ENCODE measurements at places on chromosomes 2 and 18.

DNA sequence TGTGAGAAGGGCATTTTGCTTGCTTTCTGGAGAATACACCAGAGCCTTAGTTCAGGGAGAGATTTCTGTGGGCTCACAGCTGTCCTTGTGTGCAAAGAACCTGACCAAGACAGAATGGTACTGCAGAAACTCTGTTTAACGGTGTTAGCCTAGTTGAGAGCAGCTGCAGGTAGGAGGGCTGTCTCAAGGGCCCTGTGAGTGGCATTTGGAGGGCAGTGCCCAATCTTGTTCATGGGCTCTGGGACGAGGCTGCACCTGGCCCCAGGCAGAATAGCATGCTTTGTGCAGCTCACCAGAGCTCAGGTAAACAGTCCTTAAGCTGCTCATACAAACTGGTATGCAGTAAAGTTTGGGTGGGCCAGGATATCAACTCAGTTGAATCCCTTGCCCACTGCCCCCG is 16.9 kb upstream of the RGPD4 start:
- DNase-seq = no peak

- no peak for DNase-seq
These were observed 116.4 kb downstream of the PLB1 start for GRCh38 chr2:28612131-28612812.

DNA sequence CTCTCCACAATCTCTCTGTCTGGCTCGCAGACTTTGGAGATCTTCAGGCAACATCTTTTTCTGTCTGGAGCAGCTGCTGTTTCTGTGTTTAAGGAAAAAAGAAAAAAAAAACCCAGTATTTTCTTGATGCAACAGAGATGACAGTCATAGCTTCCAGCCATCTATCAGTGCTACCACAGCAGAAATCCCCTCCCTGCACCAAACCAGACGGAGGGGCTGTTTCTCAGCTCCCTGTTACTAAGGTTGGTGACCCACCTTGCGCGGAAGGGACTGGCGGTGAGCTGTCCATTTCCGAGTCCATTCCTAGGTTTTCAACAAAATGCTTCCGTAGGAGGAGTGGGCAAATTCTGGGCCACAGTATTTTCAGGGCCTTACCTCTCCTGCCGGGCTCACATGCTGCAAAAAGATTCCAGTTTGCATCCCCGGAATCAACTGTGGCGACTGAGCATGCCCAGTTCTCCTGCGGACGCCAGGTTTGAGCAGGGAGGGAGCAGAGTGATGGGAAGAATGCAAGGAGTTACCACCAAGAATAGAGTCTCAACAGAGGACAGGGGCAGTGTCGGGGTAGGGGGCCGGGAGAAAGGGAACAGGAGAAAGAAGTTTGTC is 1.2 kb downstream of the SLC4A10 start:
- peak; percentile 88 for DNase-seq

GRCh38 chr18:74604774-74605173 is 7.1 kb downstream of the ZNF407 start:
- no peak for DNase-seq

DNA sequence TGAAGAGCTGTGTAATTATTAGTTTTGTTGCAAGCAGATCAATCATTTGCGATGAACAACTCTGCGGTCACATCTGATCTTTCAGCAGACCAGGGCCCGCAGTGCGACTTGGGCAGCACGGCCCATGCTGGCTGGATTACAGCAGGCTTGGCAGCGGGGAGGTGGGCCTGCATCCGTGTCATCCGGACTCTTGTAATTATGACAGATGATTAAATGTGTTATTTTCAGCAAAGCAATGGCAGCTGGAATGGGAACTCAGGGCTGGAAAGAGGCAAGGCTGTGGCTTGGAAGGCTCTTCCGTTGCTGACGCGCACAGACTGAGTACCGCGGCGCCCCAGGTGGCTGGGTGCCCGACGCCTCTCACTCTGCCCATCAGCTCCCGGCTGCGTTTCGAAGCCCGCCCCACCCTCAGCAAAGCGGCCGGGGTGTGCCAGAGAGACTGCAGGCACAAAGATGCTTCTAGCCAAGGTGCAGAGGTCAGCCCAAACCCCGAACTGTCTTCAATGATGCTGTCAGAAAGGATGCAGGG is 397.4 kb upstream of the SALL3 start:
- no peak for DNase-seq

GRCh38 chr2:20168048-20168726 is 56.7 kb downstream of the SDC1 start:
- DNase-seq = peak; percentile 42

DNA sequence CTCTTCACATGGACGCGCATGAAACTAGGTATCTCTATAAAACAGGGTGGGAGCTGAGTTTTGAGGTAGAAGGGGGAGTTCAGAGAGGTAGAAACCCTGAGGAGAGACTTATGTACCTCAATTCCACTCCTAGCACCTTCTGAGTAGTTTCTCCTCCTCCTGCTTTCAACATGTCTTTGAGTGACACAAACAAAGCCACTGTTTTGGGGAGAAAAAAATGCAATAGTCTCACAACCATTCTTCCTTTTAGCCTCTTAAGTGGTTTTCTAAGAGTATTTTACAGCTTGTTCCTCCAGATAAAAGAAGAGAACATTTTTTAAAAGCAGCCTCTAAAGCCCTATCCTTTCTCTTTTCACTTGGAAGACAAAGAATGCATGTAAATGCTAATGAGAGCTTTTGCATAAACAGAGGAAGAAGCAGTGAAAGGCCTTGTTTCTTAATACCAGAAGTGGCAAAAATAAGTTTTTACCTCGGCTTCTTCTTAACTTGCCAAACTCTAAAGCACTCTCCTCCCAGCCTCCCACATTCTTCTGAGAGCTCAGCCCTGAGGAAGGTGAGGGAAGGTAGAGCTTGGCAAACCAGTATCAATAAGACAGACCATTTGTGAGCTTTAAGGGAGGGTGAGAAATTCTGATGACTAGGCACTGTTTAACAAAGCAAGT is 1304.4 kb upstream of the ACVR2A start:
- DNase-seq = peak; percentile 89

DNA sequence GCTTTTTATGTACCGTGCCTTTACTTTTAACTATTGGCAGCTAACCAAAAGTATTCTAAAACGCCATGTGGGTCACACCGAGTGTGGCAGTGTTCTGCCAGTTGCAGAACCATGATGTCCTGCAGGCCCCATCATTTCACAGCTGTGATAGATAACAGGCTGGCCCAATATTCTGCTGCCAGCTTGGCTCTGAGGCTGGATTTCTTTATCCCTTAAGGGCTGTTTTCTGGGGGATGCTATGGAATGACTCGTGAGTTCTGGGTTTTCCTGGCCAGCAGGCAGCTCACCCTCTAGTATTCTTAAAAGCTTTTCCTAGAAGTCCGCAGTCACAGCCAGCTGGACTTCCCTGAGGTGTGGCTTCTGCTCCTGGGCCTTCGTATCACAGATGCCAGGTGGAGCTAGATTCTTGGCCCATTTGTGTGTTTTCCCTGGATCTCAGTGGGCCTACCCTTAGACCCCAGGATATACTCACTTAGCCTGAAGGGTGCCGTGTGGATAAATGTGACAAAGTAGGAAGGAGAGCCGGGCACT is 41.0 kb downstream of the FHOD3 start:
- DNase-seq = no peak

DNA sequence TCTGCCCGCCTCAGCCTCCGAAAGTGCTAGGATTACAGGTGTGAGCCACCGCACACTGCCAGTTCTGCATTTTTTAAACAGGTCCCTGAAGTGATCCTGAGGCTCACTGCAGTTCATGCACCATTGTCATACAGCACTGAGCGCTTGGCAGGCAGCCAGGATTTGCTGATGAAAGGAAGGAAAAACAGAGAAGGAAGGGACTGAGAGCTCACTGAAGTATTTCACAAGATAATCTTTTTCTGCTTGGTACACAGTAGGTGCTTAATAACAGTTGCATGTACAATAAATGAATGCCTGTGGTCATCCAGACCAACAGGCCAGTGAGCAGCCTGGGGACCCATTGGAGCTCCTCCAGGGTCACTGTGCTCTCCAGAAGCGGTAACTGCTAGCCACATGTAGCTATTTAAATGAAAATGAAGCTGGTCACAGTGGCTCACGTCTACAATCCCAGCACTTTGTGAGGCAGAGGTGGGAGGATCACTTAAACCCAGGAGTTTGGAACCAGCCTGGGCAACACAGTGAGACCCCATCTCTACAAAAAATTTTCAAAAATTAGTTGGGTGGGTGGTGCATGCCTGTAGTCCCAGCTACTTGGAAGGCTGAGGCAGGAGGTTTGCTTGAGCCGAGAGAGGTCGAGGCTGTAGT is 33.1 kb upstream of the SMAD7 start:
- DNase-seq = peak; percentile 55

DNA sequence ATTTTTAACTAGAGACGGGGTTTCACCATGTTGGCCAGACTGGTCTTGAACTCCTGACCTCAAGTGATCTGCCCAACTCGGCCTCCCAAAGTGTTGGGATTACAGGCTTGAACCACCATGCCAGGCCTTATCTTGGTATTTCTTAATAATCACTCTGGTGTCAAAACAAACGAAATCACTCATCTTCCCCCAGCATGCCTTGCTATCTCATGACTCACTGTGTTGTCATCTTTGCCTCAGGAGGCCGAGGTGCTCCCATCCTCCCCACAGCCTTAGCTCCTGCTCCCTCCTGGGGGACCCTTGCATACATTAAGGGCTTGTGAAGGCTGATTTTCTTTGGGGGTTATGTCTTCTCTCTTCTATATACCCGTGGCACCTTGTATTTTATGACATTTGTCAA is 250.1 kb upstream of the DPP10 start:
- DNase-seq = no peak

GRCh38 chr2:60560734-60561644 is 7.5 kb upstream of the BCL11A start:
- no peak for DNase-seq

DNA sequence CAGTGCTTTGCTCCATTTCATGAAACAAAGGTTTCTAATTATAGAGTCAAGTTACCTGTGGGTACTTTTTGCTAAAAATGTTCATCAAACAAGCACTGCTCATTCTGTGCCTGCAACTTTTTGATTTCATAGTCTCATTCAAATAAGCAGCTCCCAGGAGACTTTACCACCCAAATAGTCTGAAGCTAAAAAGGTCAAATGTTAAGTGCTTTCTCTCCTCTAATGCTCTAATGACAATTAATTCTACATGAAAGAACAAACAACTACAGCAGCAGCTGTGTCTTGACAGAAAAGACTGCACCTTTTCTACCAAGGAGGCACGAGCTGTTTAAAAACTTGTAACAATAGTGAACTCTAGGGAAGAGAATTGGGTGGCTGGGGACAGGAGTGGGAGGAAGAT is 65.3 kb downstream of the CCDC93 start:
- DNase-seq = no peak

DNA sequence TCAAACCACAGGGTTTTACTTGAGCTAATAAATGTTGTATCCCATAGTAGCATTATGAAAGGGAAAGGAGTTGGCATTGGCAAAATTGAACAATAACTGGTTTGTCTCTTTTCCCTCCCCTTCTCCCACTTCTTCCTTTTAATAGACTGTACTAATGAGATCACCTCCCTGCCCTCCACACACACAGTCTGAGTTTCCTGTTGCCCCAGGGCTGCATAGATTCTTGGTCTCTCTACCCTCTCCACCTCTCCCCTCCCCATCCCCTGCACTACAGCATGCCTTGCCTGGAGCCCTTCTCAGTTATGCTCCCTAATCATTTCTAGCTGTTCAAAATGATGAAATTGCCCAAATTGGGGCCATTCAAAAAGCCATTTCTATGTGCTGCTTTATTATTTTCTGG is 37.2 kb upstream of the NEMP2 start:
- DNase-seq = no peak
